ENCODE measurements at places on chromosomes 16 and 17.
A peak's percentile ranks its signal among the peaks of the same experiment; 100 is the strongest.

DNA sequence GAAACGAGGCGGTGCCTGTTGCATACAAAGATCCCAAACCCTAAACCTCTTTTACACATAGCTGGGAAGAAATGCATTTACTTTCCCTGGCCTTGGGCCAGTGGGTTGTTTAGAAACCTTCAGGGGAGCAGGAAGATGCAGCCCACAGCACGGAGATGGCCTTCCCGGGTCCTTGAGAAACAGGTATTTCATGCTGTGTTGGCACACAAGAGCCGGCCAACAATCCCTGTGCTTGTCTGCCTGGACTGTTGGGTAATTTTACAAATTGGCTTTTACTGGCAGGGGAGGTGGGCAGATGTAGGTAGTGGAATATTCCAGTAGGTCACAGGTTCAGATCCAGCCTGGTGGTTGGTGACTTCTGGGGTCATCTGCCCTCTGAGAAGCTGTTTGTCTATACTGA is 148.0 kb downstream of the FOXL1 start:
- no peak for DNase-seq

- DNase-seq: no peak
These were observed 79.9 kb upstream of the MON1B start for GRCh38 chr16:77111056-77111565.

DNA sequence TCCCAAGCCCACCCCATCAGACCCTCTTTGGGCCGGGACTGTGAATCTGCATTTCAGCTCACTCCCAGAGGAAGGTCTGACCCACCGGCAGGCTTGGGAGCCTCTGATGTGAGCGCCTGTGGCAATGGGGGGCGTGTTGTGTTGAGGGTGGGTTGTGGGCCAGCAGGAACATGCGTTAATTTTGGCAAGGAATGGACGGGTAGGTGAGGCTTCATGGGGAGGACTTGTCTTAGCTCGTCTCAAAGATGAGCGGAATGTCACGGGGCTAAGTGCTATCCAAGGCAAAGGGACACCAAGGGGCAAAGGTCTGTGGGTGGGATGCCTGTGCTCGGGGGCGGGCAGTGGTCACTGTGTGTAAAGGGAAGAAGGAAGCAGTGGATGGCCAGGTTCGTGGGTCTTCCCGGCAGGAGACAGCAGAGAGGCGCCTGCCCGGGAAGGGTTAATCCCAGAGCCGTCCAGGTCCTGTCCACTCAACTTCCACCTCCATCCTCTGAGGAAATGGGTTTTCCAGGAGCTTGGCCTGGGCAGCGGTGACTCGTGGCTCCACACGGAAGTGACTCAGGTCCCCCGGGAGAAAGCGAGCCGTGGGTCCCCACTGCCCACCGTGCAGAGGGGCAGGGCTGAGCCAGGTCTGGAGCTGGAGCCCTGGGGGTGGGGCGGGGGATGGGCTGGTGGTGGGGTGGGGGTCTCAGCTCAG is 17.4 kb downstream of the ADGRG1 start:
- no peak for DNase-seq

DNA sequence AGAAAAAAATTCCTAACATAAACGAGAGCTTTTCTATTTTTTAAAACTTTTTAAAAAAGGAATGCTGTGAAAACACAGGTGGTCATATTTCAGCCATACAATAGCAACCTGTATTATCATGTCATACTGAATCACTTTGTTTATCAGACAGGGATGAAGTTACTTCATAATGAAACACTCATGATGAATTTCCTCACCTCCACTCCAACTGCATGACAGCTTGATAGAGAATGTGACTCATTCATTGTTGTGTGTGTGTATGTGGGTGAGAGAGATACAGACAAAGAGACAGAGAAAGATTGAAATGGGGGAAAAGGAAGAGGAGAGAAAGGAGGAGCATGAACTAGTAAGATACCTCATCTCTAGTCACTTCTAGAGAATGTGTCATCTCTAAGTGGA is 109.0 kb downstream of the SYCE1L start:
- no peak for DNase-seq

- DNase-seq: no peak
These were observed 199.5 kb downstream of the PRKCB start for GRCh38 chr16:24035127-24035842.

DNA sequence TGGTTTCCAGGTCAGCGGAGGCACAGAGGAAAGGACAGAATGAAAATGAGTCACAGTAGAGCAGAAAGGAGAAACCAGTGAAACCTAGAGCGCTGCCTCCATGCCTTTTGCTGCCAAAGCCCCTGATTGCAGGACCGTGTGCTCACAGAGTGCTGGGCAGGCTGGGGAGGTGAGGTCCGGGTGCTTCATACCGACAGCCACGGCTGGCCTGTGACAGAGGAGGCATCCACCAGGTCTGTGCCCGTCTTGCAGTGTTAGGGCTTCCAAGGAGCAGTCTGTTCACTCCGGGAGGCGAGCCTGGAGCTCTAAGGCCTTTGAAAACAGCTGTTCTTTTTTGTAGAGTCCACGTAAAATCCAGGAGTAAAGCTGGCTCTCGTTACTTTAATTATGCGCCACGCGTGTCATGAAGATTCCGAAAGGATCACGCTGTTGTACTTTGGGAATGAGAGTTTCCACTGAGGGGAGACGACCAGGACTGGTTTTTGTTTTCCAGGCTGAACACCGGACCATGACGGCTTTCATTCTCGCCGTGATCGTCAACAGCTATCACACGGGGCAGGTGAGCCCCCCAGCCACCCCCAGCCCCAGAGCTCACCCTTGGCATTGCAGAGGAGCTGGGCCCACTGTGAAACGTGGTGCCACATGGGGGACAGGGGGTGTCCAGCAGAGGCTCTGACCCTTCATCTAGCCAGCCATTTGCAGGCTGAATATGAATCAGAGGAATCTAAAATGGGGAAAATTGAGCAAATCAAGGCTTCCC is 108.5 kb upstream of the CHMP6 start:
- DNase-seq: no peak

DNA sequence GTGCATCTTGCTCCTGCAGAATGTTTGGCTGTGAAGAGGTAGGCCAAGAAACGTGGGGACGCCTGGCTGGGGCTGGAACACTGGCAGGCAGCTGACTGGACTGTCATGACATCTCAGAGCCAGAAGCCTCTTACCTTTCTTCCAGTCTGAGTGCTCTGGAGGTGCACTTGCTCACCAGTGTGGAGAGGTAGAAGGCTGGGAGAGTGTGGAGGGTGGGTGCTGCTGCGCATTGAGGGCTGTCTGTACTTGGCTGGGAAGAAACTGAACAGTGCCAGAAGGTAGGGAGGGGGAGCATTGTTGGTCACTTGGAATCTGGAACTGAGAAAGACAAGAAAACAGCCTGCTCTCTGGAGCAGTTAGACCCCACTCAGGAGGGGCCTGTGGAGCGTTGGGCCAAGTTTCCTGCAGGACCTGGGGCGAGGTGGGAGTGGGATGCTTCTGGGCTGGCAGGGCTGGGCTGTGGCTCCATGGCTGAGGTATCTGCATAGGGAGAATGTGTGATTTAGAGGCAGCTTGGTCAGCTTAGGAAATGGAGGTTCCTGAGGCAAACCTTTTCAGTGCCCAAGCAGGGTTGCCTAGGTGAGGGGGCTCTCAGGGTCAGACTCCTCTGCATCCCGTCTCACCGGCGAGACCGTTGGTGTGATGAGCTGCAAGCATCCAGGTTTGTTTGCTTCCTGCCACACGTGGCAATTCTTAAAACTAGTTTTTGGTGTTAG is 55.1 kb downstream of the KSR1 start:
- DNase-seq: no peak

- no peak for DNase-seq
These were observed 301.6 kb upstream of the C16orf82 start for GRCh38 chr16:26765087-26765486.

DNA sequence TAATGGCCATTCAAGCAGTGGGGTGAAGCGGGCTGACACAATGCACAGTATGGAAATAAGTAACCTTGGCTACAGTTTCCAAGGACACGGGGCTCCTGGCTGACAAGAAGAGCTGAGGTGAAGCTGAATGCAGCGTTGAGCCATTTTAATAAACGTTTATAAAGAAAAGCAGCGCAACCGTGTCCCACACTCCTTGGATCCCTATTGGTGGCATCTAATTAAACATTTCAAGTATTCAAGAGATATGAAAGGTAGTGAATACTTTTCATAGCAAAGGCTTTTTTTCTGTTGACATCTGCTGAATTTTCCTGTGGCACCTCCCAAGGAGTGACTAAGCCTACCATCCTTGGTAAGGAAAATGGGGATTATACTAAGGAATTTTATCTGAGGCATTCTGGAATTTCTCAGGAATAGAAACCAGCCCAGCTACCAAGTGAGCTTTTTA is 26.5 kb downstream of the DUSP14 start:
- DNase-seq: no peak

- DNase-seq: peak; percentile 0
These were observed 181.2 kb upstream of the COX10 start for GRCh38 chr17:13888056-13888609.

GRCh38 chr17:30808785-30809286 is 15.7 kb downstream of the CRLF3 start:
- no peak for DNase-seq

GRCh38 chr17:71441098-71441497 is 679.7 kb upstream of the SOX9 start:
- no peak for DNase-seq

GRCh38 chr17:57565176-57565575 is 179.9 kb downstream of the CCDC182 start:
- DNase-seq: no peak

GRCh38 chr16:60031740-60032139 is 1297.6 kb upstream of the GOT2 start:
- DNase-seq: no peak

GRCh38 chr16:66824006-66824405 is 6.8 kb downstream of the NAE1 start:
- DNase-seq: no peak

DNA sequence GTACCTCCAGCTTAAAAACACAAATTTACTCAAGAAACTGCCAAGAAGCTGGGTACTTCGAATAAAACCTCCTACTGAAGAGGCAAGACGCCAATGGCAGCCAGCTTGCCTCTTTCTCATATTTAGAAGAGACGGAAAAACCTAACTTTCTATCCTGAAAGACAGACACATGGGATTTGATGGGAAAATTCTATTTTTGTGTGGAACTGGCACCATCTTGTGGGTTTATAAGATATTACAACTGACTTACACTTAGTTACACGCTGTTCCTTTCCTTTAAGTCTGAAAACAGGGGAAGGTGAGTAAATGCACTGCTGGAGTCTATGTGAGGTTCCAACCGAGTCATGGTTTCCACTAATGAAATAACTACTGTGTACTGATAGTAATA is 10.3 kb downstream of the ZNF18 start:
- peak; percentile 40 for DNase-seq

DNA sequence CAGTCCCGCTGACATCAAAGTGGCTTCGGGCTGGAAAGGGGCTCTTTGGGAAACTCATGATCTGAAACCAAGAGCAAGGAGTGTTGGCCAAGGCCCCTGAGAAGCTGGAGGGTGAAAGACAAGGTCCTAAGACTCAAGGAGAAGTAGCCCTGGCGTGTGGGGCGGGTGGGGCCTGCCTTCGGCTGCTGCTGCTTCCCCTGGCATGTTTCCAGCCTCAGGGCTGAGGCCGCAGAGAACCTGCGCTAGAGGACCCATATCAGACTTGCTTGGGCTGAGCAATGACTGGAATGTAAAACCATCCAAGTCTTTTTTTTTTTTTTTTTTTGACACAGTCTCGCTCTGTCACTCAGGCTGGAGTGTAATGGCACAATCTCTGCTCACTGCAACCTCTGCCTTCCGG is 67.5 kb upstream of the GCSH start:
- DNase-seq: no peak

DNA sequence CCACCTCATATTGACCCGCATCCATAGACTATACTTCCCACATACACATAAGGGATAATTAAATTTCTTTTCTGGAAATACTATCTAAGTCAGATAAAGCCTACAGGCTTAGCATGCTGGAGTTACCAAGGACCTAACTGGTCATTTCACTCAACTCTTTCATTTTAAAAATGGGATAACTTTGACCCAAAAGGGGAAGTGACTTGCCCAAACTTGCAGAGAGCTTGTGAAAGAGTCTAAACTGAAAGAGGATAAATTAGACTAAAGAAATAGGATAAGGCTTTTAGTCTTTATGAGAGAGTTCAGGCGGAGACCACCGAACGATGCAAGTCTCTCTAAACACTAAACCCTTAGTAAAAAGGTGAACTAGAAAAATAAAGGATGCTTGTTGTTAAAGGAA is 3.9 kb upstream of the KRT33A start:
- no peak for DNase-seq

- DNase-seq: no peak
These were observed 676 bp downstream of the CPD start for GRCh38 chr17:30379303-30379902.

DNA sequence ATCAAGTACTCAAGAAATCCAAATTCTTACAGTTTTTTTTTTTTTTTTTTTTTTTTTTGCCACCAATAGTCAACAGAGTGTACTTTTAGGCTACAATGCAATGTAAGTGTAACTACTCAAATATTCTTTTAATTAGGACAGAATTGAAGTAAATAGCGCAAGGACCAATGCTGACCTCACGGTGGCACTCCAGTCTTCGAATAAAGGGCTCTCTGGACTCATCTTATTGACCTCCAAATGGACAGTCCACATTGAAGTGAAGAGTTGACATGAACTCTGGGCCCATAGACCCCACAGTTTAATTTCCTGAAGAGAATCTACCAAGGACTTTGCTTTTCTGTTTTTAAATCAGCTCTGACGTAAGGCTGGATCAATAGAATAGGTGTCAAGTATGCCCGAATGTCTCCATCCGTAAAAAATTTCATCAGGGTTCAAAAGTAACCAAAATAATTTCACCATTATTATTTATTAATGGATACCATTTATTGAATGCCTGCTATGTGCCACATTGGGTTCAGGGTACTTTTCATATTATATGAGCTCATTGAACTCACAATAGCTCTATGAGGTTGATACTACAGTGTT is 7.3 kb upstream of the DDX52 start:
- no peak for DNase-seq

DNA sequence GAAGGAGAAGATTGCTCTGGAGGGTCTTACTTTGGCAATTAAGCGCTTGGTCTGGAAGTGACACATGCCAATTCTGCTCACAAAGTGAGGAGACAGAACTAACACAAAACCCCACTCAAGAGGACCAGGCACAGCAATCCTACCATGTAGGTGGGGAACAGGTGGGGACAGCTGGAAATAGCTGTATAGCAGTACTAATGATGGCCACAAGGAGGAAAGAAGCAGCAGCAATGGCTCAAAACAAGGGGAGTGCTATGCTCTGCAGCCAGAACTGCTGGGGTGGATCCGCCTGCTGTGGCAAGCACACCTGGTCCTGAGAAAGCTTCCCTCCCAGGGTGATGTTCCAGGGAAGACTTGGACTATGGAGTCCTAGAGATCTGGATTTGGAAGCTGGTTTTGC is 17.0 kb upstream of the TMEM132E start:
- DNase-seq: no peak

GRCh38 chr17:75114552-75115314 is 5.0 kb downstream of the ARMC7 start:
- DNase-seq: no peak

All from NCI-H446 (cell line).